COR-L47 (cell line): ENCODE measurements at places on chromosomes 7 and 10.
A peak's percentile ranks its signal among the peaks of the same experiment; 100 is the strongest.

GRCh38 chr7:116229366-116229765 is 19.0 kb downstream of the TES start:
- no peak for DNase-seq

DNA sequence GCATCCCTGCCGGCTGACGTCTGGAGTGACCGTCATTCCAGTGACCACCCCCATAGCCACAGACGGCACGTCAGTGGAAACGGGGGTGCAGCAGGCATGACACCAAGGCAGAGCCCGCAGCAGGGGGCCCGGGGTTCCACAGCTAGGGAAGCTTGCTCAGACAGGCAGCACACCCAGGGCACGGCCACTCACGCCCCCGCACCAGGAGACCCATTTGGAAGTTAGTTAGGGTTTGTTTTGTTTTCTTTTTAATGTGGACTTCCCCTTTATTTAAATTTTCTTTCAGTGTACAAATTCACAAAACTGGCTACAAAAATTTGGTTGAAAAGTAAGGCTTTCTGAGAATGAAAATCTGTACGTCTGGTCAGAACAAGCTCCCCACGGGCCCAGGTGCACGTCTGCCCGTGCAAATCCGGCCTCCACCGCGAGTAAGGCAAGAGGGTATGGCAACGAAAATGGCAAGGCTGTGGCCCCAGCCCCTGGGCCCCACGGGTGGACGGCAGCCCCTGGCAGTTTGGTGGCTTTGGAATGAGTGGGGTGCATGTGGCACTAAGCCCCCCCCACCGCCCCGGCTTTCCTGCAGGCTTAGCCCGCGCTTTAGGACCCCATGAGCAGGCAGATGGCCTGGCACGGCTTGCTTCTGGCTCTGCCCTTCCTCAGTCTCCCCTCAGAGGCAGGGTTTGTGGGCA is 124.2 kb downstream of the FAM53B start:
- no peak for DNase-seq

- no peak for DNase-seq
These were observed 59.3 kb downstream of the BMPER start for GRCh38 chr7:33964417-33965182.

DNA sequence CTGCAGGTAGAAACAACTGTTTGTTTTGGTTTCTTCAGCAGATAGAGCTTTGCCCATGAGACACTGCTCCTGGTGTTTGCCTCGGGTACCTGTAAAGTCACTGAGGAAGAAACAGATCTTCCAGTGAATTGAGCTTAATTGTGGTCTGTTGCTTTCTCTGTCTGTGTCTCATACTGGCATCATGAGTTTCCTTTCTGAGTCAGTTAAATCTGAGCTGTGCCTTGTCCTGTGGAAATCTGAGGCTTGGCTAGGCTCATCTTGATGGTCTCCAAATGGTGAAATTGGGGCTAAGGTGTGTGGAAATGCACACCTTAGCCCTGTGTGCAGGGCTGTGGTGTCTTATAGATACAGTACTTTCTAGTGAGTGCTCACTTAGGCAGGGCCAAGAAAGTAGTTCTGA is 67.4 kb downstream of the GBF1 start:
- no peak for DNase-seq

DNA sequence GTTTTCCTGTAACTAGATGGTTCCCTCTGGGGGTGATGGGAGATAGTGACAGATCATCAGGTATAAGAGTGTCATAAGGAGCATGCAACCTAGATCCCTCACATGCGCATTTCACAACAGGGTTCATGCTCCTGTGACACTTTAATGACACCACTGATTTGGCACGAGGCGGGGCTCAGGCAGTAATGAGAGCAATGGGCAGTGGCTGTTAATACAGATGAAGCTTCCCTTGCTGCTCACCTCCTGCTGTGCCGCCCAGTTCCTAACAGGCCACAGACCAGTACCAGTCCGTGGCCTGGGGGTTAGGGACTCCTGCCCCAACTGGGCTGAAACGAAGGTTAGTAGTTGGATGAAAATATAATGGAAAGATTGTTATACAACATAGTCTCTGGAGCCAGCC is 201.6 kb upstream of the LRRN3 start:
- no peak for DNase-seq

DNA sequence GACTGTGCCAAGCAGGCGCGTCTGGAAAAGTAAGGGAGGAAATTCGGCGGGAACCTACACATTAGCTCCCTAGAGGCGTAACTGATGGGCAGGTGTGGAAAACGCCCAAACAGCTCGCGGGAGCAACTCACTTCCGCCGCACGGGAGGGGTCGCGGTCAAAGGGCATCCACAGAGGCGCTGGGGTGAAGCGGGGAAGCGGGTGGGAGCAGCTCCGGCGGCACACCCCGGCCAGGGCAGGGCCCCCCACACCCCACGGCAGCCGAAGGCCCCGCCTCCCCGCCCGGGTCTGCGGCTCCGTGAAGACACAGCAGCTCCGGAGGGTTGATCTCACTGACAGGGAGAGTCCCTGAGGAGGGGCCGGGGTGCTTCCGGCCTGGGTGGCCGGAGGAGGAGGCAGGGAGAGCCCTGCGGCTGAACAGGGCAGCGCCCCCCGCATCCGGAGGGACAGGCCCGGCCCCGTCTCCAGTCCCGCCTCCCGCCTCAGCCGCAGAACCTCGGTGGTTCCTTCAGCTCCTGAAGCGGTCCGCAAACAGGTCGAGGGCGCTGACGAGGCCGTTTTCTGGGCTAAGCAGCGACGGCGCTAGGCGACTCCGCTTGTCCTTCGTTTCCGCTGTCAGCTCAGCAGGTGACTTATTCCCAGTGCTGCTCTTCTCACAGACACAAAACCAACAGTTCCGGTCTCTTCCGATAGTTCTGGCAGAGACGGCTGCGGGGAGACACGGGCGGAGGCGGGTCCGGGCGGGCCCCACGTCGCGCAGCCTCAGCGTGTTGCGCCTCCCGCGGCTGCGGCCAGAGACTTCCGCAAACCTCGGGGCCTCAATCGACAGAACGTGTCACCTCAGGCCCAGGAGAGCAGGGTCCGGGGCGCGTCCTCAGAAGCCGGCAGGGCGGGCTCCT is 276.1 kb downstream of the DNAJB6 start:
- DNase-seq: peak; percentile 41

- no peak for DNase-seq
These were observed 25.4 kb upstream of the GPAM start for GRCh38 chr10:112208997-112209396.

- DNase-seq: peak; percentile 82
These were observed 82.3 kb upstream of the GPR26 start for GRCh38 chr10:123583639-123584418.

- DNase-seq: no peak
These were observed 3.6 kb upstream of the JAKMIP3 start for GRCh38 chr10:132062116-132062515.

DNA sequence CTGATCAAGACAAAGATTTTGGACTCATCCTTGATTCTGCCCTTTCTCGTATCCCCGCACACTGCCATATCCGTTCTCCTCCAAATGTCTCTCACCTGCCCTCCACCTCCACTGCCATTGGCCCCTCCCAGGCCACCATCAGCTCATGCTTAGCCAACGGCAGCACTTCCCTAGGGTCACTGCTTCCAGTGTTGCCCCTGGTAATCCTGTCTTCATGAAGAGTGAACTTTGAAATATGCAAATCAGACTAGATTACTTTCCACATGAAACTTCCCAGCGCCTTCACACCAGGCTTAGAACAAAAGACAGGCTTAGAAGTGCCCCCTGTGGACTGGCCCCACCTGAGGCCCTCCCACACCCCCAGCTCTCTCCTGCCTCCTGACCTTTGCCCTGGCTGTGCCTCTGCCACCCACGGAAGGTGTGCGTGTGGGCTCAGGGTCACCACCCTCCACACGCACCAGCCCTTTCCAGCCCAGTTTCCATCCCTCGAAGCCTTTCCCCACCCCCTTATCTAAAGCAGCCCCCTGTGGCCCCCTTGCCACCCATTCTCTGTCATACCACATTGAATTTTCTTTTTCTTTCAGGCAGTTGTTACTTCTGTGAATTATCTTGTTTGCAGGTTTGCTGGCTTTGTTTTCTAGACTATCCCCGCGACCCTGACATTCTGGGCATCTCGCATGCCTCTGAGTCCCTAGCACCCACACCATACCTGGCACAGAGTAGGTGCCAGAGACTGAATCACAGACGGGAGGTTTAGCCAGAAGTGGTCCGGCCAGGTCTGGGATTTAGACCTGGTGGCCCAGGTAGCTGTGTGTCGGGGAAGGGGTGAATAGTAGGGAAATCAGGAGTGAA is 26.8 kb upstream of the C10orf53 start:
- no peak for DNase-seq

DNA sequence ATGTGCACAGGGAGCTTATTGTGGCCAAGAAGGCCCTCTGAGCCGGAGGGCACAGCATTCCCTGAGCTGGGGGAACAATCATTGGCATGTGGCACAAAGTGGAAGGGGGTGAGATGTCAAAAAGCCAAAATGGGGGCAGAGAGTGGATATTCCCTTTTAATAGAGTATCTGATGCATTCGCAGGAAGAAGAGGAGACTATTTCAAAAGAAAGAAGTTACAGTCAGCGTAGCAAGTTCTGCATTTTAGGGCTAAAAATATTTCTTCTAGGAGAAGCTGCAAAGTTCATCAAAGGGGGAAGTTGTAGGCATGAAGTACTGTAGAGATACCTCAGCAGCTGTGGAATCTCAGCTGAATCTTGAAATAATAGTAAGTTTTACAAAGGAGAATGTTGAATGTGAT is 136.0 kb upstream of the WDR11 start:
- DNase-seq: no peak

- no peak for DNase-seq
These were observed 509 bp downstream of the AHR start for GRCh38 chr7:17298840-17299482.

- DNase-seq: no peak
These were observed 386 bp upstream of the AS3MT start for GRCh38 chr10:102868911-102869257.

GRCh38 chr7:41700044-41700471 is 2.8 kb downstream of the INHBA start:
- DNase-seq: no peak

- DNase-seq: no peak
These were observed 55.1 kb upstream of the ZPBP start for GRCh38 chr7:50147951-50148808.

GRCh38 chr7:128788446-128789412 is 3.0 kb upstream of the CCDC136 start:
- no peak for DNase-seq
